ENCODE measurements at places on chromosomes 4 and X.

- no peak for DNase-seq
Observed at GRCh38 chrX:26651755-26652154, 435.8 kb downstream of the MAGEB5 start.

DNA sequence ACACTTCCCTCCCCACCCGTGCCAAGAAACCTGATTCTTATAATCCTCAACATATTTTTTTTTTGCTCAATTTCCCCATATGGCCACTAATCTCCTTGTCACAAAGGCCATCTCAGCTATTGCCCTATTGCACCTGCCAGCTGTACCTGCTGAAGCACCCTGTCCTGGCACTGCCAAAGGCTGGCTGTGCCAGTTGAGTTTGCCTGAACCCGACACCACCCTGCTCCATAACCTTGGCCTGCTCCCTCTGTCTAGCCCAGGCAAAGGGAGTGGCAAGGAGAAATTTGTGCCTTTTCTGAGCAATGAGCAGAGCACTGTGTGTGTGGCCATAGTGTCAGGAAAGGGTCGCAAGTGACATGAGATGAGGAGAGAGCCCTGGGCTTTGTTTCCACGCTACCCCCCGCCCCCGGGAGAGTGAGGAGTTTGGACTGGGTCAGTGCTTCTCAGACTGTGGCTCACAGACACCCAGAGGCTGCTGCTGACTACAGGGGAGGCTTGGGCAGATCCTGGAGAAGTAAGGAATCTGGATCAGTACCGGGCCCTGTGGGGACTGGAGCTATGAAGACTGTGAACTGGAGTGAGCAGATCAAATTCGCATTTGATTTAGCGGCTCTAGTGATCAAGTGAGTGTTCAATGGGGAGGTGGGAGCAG lies 42.2 kb upstream of the HMGB3 start:
- no peak for DNase-seq

- no peak for DNase-seq
Observed at GRCh38 chr4:88609387-88609786, 17.1 kb downstream of the HERC3 start.

DNA sequence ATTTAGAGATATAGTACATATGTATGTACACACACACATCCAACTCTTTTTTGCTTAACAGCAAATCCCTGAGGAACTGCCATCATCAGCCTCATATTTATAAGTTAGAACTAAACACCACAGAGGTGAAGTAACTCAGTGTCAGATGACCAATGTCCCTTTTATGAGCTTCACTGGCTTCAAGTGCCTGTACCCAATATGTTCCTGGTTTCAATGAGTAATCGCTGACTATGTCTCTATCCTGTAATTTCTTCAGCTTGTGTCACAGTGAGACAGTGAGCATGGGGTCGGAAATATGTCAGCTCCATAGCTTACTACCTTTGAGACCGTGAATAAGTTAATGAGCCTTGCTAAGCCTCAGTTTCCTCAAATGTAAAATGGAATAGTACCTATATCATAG lies 136.2 kb upstream of the RASGEF1B start:
- no peak for DNase-seq

DNA sequence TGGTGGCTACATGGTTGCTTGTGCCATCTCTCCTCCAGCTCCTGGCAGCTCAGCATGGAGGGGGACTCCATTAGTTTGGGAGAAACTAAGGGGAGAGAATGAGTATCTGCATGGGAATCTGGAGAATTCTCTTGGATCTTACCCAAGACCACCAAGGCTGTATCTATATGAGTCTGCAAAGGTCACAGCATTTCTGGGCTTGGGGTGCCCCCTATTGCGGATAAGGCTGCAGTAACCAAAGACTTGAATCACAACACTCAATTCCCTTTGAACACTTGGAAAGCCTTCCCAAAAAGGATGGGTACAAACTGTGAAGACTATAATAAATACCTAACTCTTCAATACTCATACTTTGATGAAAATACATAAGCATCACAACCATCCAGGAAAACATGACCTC lies 623.5 kb upstream of the NR3C2 start:
- DNase-seq = no peak

DNA sequence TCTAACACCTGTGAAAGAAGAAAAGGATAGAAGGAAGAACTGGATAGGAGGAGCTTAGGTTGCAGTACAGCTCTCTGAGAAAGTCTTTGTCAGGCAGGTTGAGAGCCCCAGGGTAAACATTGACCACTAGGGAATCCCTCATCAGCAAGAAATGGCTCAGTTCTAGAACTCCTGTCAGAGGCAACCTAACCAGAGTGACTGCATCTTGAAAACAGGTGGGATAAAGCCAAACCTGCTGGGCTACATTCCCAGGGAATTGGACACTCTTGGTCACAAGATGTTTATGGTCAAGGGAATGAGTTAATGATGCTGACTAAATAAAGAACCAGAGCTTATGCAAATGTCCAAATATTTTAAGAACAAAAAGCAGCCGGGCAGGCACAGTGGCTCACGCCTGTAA lies 108.3 kb upstream of the MED14 start:
- DNase-seq = no peak

All from CD4-positive, alpha-beta T cell treated with Interleukin-12 subunit alpha and Interleukin-12 subunit beta, for 1 hour (primary cell).